Stimulated activated CD4-positive, alpha-beta T cell treated with anti-CD3 and anti-CD28 coated beads, Interleukin-15, amount 100 ng/mL, for 1 hour (primary cell): ENCODE measurements at places on chromosomes 12 and 14.
A peak's percentile ranks its signal among the peaks of the same experiment; 100 is the strongest.

DNA sequence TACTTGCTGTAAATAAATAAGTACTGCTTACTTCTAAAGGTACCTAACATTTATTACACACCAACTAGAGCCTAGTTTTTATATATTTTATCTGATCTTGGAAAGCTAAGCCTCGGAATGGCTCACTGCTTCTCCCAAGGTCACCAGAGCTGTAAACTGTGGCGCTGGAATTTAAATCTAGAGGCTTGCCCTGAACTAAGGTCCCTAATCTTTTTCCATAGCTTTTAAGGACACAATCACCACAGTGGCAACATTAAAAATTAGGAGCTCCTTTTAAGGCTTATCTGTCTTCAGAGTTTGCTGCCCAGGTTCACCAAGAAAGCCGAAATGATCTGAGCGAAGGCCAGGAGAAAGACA, 670 bp downstream of the CCNB1IP1 start:
- DNase-seq = no peak

GRCh38 chr14:63492391-63492790, 50.8 kb downstream of the PPP2R5E start:
- DNase-seq = no peak

- DNase-seq = no peak
Measured at GRCh38 chr14:104429291-104429861, 150.2 kb upstream of the C14orf180 start.

DNA sequence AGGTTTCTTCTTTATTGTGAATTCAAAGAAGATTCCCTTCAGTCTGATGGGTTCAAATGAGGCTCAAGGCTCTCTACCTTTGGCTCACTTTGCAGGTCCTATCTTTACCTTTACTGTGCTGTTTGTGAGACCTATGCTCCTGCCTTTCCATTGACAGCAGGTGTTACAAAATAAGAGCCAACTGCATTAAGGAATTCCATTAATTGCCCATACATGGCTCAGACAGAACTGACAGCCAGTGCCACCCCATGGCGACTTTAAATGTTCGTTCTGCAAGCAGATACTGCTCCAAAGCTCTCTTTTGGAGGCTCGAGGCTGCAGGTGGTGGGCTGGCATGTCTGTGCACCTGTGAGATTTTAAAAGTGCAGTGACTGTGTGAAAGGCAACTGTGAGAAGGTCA, 44.7 kb downstream of the RBM19 start:
- no peak for DNase-seq

- DNase-seq = no peak
Measured at GRCh38 chr12:21459474-21459873, 22.0 kb downstream of the PYROXD1 start.

- DNase-seq = no peak
Measured at GRCh38 chr12:8692573-8692972, 5.2 kb upstream of the RIMKLB start.

DNA sequence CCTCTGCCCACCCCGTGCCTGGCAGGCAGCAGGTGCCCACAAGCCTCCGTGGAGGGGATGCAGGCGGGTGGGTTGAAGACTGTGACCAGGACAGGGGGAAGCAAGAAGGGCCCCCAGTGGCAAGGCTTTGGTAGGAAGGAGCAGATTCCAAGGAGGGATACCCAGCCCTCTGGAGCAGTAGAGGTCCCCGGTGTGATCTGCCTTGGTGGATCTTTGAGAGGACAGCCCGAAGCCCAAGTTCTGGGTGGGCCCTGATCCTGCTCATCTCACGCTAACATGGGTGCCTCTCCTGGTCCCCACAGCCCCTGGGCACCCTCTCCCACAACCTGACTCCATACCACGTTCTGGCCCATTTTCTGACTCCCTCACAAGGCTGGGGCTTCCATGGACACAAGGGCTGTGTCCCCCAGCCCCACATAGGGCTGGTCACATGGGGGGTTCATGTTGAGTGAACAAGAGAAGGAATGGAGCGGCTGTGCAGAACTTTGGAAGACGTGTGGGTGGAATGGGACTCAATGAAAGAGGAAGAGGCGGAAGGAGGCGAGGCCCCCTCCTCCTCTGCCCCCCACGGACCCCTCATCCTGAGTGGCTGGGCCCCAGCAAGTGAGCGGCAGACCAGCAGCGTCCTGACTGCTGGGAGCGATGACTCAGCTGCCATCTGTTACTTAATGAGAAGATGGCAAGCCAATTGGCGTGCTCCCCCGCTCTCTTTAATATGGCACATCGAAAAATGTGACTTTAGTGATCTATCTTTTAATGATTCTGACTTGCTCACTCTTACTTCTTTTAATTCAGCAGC, 77.0 kb upstream of the BCL11B start:
- DNase-seq = no peak

DNA sequence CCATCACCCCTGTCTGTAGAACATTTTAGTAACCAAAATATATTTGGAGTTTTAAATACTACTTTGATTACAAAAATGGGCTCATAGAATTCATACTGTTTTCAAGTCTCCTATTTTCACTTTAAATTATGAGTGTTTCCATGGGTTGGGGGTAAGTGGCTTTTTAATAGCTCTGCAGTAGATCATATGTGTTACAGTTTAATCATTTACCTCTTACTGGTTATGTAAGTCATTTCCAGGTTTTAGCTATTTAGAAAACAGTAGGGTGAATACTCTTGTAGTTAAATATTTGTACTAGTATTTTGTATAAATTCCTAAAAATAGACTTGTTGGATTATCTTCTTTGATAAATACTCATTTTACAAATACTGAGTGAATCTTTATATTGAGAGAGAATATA, 8.2 kb downstream of the PCNX1 start:
- DNase-seq = no peak

- DNase-seq = no peak
Measured at GRCh38 chr12:100326208-100326607, 30.7 kb upstream of the SLC17A8 start.

- no peak for DNase-seq
Measured at GRCh38 chr14:74077401-74077800, 6.9 kb downstream of the ALDH6A1 start.

GRCh38 chr12:106897981-106898901, 57.5 kb upstream of the TMEM263 start:
- DNase-seq = no peak

- DNase-seq = no peak
Measured at GRCh38 chr12:18992336-18992735, 137.2 kb upstream of the PLEKHA5 start.

DNA sequence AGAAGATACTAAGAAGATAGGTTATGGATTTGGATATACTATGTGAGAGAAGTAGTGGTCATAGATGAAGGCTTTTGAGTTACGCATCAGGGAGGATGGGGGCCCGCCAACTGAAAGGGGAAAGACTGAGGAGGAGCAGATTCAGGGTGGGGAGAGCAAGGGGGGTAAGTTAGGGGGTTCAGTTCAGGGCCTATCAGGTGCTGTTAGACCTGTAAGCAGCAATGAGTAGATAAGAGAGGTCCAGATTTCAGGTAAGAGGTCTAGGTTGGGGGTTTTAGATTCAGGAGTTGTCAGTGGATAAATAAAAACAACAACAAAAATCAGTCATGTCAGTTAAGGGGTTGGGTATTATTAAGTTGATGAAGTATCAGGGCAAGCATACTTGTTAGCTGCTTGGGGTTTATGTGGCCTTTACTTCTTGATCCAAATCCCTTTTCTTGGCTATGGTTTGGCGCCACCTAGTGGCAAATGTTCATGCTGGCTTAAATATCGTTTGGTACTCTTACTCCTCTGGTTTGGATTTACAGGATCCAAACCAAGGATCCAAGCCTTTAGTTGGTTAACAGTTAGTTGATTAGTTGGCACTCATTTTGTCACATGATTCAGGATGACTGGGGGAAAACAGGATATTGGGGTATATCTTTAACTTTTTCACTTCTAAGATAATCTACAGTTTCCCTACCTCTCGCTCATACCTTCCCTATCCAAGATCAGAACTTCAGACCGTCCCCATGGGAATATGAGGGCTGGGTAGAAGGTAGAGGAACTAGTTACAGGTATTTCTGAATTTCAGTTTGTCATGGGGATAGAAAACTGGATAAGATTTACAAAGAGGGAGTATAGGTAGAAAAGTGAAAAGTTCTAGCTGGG, 65.1 kb downstream of the PCNX1 start:
- DNase-seq = peak; percentile 62

DNA sequence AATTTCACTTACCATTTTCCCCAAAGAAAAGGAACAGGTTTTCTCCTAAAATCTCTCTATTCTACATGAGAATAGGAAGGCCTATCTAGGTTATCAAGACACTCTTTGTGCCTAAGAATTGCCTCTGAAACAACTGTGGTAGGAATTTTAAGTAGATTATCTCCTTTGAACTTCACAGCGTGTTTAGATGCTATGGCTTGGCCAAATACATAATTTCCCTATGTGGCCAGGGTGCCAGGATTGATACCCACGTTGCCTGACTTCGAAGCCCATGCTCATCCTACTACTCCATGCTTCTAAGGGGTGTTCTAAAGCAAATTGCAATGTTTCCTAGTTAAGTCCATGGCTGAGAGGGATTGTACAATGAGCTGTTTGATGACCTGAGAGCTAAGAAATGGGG, 241.5 kb upstream of the FBXO33 start:
- DNase-seq = no peak

DNA sequence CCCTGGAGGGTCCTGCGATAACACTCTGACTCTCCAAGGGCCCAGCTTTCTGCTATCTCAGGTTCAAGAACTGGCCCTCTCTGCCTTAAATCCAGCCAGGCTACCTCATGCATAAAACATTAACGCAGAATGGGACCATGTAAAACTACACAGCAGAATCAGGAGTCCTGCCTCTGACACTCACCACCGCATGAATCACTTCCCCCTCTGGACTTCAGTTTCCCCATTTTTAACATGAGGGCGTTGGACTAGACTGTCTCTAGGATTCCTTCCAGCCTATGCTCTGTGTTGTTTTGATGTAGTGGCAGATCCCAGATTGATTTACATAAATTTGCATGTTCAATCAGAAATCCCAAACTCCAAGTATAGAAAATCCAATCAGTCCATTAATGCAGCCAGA, 3.3 kb downstream of the NCKAP5L start:
- DNase-seq = no peak

DNA sequence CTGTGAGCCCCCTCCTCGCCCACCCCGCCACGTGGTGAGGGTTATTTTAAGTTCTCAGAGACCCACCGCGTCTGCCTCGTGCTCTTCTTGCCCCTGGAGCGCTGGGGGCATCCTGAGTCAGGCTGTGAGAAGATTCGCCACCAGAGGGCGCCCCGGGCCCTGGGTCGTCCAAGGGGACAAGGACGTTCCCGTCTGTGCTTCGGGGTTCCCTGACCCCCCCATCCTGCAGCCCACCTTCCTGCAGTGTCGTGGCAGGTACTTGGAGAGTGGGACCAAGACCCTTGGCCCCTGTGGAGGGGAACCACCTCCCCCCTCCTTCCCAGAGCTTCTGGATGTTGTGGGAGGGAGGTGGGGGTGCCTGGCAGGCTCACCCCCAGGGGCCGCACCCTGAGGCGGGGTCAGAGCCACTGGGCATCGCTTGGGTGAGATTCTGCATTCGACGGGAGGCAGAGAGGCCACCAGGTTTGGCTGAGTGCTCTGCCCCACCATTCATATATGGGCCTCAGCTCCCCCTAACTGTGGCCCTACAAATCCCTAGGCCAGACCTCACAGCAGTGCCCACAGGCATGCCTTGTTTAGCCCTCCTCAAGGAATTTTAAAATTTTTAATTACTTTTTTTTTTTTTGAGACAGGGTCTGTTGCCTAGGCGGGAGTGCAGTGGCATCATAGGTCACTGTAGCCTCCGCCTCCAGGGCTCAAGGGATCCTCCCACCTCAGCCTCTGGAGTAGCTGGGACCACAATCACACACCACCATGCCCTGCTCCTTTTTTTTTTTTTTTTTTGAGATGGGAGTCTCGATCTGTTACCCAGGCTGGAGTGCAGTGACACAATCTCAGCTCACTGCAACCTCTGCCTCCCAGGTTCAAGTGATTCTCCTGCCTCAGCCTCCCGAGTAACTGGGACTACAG, 17.0 kb downstream of the RHOF start:
- peak; percentile 87 for DNase-seq

DNA sequence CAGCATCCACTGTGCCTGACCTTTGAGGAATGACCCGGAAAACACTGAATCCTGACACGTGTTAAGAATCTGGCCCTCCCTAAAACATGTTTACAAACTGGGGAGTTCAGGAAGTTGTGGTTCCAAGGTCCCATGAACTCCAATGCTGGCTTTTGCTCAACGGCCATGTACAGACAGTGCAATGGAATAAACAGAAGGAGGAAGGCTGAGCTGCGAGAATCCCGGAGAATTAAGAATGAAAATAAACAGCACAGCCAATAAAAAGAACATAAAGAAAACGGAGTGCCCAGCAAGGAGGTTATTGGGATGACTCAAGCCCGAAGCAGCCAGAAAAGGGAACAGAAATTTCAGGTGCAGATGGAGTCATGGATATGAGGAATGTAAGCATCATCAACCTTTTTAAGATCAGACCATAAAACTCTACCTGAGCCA, 32.3 kb downstream of the BCL11B start:
- no peak for DNase-seq

- DNase-seq = no peak
Measured at GRCh38 chr12:91889910-91890309, 255.7 kb downstream of the BTG1 start.

GRCh38 chr12:1839956-1840951, 19.9 kb downstream of the LRTM2 start:
- no peak for DNase-seq

- no peak for DNase-seq
Measured at GRCh38 chr12:131596115-131596514, 114.8 kb upstream of the SFSWAP start.

DNA sequence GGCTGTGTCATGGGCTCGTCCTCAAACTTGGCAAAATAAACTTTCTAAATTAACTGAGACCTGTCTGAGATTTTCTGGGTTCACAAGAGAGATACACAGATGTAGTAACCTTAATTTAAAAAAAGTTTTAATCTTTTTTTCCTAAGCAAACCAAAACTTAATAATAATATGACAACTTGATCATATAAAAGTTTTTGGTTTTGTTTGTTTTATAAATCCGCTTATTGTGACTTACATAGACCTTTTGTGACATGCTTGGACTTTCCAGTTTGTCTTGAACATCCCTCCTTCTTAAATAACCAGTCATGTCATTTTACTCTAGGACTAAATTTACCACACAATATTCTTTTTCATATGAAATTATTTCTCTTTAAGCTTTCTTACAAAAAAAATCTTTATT, 8.5 kb downstream of the RDH12 start:
- no peak for DNase-seq

GRCh38 chr14:33271216-33271615, 332.5 kb downstream of the NPAS3 start:
- no peak for DNase-seq

GRCh38 chr12:94149781-94150239, 1.4 kb downstream of the PLXNC1 start:
- DNase-seq = no peak

DNA sequence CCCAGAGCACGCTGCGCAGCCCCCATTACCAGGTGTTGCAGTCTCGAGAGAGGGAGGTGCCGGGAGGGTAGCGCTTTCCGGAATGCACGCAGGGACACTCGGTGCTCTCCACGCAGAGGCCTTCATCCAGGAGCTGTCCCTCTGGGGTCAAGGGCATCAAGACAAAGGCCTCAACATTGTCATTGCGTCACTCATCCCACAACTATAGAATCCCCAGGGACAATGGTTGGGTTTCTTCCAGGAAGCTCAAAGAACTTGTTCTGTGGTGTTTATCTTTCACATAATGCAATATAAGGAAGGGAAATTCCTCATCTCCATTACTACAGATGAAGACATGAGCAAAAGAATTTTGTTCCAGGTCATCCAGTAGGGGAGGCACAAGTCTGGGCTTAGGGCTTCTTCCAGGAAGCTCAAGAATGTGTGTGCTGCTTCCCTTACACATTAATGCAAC, 52.1 kb downstream of the VWF start:
- no peak for DNase-seq
